BJ (cell line): ENCODE measurements at places on chromosomes 4 and X.

GRCh38 chr4:110344165-110344564 is 131.8 kb upstream of the ENPEP start:
- no peak for DNase-seq

GRCh38 chrX:155263854-155264628 is at the start of gene RAB39B:
TSS of gene RAB39B (minus strand) at chrX:155264491. CDS start at chrX:155264288, 203 bp downstream.
- DNase-seq: no peak

DNA sequence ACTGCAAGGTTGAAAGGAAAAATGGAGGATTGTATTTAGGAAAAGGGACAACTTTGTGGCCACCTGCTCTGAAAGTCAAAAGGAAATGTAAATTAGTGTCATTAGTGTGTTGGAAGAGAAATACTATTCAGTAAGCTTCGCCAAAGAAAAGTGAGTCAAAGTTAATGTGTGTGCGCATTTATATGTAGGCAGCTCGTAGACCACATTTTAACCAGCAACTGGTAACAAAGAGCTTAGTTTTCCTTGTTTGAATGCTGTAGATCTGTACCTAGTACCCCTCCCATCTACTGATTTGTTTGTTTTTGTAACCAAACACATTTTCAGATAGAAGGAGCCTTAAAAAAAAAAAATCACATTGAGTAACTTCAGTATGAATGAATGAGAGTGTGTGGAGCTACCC is 69.3 kb downstream of the GPAT3 start:
- no peak for DNase-seq

DNA sequence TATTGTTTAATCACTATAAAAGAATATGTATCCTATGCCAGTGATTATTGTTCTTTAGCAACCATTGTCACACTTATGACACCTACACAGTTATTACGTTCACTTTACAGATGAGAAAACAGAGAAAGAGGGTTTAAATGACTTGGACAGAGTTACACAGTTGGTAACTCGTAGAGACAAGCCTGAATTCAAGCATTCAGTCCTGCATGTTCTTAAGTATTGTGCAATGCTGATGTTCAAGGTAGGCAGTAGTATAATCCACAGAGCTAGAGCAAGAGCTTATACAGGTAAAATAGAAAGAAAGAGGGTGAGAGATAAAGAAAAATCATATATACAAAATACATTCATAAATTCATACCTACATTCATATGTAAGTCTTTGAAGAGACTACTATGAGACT is 249.8 kb upstream of the ANXA10 start:
- DNase-seq: no peak

DNA sequence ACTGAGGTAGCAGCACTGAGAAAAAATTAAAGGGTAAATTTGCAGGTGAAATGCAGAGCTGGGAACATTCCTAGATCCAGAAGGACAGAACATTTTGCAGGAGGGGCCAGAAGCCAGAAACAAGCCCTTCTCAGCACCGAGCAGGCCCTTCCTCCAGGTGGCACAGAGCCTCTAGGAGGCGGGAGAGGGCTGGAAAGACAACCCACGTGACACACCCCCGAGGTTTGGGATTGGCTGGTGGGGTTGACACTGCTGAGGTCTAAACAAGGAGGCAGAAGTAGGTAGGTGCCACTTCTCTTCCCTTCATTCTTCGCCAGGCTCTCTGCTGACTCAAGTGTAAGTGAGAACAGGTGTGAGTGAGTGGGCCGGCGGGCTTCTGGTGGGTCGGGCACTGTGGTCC is at the start of gene PAGE4:
Gene PAGE4, plus strand, starts transcription at position 288 of the 400 bp plus-strand sequence. CDS start 1,126 bp downstream, outside the sequence.
- no peak for DNase-seq

- DNase-seq: peak; percentile 19
Observed at GRCh38 chr4:40322811-40323210, 12.3 kb upstream of the CHRNA9 start.

- no peak for DNase-seq
Observed at GRCh38 chr4:133440404-133440803, 291.3 kb downstream of the PCDH10 start.

DNA sequence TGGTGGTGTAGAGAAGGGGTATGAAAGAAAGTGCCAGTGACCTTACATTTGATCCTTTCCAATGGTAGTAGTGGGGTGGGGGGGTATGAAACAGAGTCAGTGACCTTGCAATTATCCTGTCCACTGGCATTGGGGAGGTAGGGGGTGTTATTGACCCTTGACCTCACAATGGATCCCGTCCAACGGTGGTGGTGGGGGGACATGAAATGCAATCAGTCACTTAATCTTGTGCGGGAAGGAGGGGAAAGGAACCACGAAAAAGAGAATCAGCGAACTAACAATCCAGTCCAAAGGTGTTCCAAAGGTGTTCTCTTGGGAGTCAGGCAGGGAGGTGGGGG is 619 bp upstream of the PDK3 start:
- DNase-seq: no peak

DNA sequence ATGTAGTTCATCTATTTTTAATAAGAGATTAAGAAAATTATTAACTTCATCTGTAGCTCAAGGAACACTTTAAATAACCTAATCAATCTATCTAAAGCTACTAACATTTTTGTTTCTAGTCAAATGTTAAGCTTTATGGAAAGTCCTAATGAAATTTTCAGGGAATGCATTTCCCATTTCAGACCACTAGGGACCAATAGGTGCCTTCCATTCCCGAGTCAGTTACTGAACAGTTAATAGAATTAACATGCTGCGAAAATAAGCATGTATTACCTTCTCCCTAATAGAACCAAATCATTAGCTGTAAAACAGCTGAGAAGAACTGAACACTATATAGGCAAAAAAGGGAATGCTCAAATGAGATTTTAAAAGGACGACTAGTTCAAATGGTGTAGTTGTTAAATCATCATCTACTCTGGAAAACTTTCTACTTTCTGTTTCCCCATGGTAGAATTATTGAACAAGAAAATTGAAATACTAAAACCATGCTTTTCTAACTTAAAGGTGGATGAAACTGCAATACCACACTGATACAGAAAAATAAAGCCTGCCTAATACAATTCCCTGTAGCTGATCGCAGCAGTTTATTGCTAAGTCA is 22.5 kb downstream of the STX18 start:
- no peak for DNase-seq

DNA sequence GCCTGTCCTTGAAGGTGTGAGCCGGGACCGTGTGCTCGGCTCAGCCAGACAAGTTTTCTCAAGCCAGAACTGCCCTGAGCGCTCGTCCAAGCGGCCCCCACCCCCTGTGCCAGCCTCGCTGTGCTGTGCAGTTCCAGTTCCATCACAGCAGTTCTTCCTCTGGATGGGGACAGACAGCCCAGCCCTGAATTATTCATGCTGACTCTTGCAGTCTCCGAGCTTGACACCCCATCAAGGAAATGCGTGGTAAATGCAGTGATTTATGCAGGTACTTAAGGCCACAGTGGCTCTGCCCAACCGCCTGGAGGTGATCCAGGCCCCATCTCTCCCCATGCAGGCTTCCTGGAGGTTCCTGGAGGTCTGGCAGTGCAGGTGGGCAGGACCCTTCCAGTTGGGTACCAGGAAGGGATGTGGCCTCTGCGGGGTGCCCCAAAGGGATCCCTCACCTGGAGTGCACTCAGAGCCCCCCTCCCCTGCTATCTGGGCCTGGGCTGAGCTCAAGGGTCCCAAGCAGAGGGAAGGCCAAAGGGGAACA is 44.8 kb upstream of the HMX1 start:
- DNase-seq: no peak

DNA sequence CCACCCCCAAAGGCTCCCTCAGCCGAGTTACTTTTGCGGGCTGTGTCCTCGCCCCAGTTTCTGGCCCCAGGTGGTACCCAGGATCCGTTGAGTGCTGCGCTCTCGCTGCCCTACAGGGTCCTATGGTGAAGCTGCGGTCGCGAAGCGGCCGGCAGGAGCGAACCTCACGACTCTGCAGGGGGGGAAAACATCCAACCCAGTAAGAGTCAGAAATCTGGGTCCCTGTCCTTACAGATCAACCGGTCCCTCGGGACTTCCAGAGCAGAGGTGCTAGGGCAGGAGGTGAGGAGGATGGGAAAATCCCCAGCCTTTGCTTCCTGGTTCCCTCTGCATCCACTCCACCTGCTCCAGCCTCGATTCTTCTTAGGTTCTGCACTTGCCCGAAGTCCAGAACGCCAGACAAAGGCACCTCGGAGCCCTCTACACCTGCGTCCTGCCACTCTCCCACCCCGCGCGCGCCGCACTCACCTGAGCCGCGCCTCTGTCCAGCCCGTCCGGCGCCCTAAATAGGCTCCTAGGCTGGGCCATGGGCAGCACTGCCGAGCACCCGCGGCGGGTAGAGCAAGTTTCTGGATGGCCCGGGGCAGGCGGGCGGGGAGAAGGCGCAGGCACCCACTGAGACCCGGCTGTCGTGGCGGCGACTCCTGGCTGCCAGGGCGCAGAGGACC is at the start of gene HS3ST1:
Gene HS3ST1, minus strand, starts transcription at position 664 of the 668 bp plus-strand sequence. CDS start 28,889 bp downstream, outside the sequence.
- no peak for DNase-seq

GRCh38 chrX:63529961-63530360 is 178.8 kb upstream of the SPIN4 start:
- DNase-seq: no peak

DNA sequence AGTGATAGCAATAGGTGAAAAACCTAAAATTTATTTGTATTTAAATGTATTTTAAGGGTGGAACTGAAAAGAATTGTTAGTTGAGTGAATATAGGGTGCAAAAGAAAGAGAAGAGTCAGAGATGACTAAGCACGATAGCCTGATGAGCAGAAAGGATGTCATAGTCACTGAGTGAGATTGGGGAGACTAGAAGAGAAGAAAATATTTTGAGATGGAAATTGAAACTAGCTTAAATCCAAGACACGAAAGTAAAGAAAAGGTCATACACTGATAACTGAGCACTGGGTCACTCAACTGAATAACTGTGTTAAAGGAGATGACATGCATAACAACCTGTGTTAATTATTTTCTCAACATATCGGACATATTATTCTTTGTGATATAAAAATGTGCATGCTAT is 55.5 kb downstream of the SPANXN4 start:
- DNase-seq: no peak

- DNase-seq: no peak
Observed at GRCh38 chr4:155693015-155693663, 26.5 kb downstream of the GUCY1A1 start.

DNA sequence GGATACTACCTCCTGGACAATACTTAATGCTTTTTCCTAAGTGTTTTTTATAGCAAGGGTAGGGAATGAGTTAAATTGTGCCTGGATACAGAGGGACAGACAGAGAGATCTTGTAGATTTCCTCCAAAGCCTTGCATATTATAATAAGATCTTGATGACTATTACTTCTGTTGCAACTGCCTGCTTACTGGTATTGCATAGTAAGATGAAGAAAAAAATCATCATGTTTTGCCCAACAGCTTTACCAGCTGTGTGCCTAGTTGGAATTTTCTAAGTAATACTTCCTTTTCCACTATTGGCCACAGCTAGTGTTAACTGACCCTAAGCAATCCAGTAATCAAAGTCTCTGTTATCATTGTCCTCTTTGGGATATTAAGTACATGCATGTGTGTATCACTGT is 139.0 kb downstream of the DCK start:
- DNase-seq: no peak

DNA sequence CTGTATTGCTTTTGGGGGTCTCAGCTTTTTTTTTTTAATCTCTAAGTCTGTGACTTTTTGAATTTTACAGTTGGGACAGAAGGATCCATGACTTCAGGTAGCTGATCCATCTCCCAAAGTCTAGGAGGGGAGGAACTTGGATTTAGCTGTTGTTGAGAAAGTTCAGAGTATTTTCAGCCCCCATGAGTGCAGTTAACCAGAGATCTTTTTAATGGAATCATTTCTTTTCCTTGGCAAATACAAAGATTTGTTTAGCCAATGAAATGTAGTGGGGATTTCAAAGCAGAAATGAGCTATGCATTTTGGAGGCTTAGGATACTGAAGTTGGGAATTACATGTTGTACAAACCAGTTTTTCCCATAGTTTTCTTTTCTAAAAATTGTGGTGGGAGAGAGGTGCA is 18.1 kb downstream of the FNIP2 start:
- no peak for DNase-seq

- no peak for DNase-seq
Observed at GRCh38 chr4:36446275-36446674, 164.9 kb downstream of the DTHD1 start.
